Stimulated activated CD8-positive, alpha-beta memory T cell treated with anti-CD3 and anti-CD28 coated beads, Interleukin-4, amount 100 ng/mL, for 1 hour (primary cell): ENCODE measurements at places on chromosomes 11 and 22.

DNA sequence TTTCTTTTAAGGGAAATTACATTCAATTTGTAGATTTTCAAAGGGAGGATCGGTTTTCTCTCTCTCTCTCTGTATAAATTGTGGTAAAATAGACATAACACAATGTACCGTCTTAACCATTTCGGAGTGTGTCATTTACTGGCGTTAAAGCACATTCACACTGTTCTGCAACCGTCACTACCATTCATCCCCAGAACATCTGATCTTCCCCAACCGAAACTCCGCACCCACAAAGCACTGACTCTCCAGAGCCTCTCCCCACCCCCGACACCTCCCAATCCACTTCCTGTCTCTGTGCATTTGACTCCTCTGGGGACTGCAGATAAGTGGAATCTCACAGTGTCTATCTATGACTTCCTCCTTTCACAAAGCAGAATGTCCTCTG, 15.9 kb upstream of the GRAMD4 start:
- no peak for DNase-seq

- DNase-seq: no peak
Measured at GRCh38 chr11:112392904-112393303, 132.2 kb upstream of the PLET1 start.

GRCh38 chr11:2997406-2997805, 5.3 kb upstream of the NAP1L4 start:
- no peak for DNase-seq

DNA sequence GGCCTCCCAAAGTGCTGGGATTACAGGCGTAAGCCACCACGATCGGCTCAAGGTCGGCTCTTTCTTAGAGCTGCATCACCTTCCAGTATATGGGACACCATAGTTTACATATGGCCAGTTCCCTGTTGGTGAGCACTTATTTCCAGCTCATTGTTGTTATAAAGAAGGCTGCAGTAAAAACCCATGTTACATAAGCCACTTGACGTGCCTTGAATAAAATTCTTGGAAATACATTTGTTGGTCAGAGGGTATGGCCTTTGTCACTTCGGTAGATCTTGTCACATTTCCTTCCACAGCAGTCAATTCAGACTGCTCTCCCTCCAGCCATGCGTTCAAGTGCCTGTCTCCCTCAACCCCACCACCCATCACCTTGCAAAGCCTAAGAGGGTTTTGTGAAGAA, 92.9 kb downstream of the PRR5L start:
- DNase-seq: no peak

DNA sequence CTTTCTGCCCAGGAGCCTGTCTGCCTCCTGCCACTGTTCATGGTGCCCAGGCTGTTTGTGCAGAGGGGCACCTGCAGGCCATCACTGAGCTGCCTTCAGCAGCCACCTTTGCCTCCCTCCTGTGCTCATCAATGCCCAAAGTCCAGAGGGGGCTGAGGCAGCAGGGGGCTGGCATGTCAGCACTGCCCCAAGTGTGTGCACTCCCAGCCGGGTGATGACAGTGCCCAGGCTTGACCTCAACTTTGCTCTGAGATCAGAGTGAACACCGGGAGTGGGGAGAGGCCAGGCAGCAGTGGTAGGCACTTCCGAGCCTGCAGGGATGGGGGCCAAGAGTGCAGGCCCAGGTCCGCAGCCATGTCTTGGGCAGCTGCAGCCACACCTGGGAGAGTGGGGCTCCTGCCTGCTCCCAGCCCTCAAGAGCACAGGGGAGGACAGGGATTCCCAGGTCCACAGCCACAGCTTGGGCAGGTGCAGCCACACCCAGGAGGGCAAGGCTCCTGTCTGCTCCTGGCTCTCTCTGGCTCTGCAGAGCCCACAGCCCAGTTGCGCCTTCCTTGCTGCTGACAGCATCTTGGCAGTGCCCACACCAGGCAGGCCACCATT, 15.2 kb downstream of the SAA4 start:
- no peak for DNase-seq

- DNase-seq: no peak
Measured at GRCh38 chr11:5531053-5531831, 14.7 kb upstream of the UBQLNL start.

GRCh38 chr11:76321340-76321739, 59.6 kb downstream of the THAP12 start:
- DNase-seq: no peak

DNA sequence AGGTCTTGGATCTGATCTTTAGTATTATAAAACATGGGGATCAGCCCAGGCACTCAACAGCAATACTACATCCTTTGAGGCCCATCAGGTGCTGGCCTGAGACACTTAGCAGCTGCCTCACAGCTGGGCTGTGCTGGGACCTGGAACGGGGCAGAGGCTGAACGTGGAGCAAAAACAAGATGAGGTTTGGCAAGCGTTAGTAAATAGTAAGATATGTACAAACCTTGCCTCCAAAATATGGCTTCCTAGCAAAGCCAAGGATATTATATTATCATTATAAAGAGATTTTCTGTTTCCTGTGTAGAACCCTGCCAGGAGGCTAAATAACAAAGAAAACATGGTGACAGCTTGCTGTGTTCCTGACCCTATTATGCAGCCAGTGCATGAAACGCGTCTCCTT, 60.0 kb upstream of the SPON1 start:
- DNase-seq: no peak

GRCh38 chr11:78354408-78355308, 63.0 kb downstream of the GAB2 start:
- no peak for DNase-seq

GRCh38 chr11:121613724-121614123, 161.0 kb upstream of the SORL1-AS1 start:
- no peak for DNase-seq

- DNase-seq: no peak
Measured at GRCh38 chr11:43937434-43938411, 4.7 kb upstream of the C11orf96 start.

- DNase-seq: no peak
Measured at GRCh38 chr11:94077552-94078293, 50.9 kb upstream of the PANX1 start.

DNA sequence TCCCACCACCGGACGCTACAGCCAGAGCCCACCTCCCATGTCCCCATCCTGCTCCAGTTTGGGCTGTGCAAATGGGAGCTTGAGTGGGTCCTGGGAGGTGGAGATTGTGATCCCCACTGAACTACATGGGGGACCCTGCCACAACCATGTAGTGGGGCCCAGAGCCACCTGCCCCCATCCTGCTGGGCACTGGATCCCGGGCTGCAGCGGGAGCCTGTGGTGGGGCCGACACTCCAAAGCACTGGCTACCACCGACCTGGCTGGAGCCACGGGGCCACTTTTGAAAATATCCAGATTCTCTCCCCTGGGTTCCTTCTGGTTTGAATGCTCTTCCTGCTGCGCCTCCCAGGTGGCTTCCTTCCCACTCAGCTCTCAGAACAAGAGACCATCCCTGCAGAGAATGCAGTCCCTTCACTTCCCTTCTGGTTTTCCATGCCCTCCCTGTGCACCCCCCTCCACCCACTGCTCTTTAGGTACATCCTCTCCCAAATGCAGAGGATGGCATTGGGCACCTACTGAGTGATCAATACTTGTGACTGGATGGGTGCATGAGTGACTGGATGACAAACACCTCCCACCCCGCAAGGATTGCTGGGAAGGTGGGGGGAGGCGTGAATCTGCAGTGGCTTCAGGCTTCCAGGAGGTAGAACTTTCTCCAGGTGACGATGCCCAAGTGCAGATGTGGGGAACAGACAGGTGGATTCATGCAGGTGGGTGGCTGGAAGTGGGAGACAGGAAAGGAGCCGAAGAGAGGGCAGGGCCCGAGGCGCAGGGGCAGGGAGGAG, 846 bp upstream of the UNC93B1 start:
- DNase-seq: no peak

GRCh38 chr22:46121079-46121478, 29.2 kb upstream of the PPARA start:
- no peak for DNase-seq

- DNase-seq: no peak
Measured at GRCh38 chr11:58562375-58562800, 13.3 kb downstream of the LPXN start.
